ENCODE measurements at places on chromosomes 7 and 10. TPM values are rescaled to one million over a fixed set of nuclear protein-coding genes. Genes with fewer than 3 reads are reported as not detected.

The DNTT gene
- not detected for total RNA-seq

The NEUROD6 gene
- not detected for total RNA-seq

The CDC14C gene
- not detected for total RNA-seq

The SYT15 gene
- 1.5 TPM for total RNA-seq

The MYL10 gene
- not detected for total RNA-seq

The UPK3BL2 gene
- 15.7 TPM for total RNA-seq

The HOXA6 gene
- not detected for total RNA-seq

The XPNPEP1 gene
- 85.1 TPM for total RNA-seq

The MRLN gene
- 0.23 TPM for total RNA-seq

The PDLIM1 gene
- total RNA-seq = 2.9 TPM

The RADIL gene
- 0.26 TPM for total RNA-seq

The GIMAP2 gene
- 24.7 TPM for total RNA-seq

The PITX3 gene
- total RNA-seq = 0.17 TPM

The CFTR gene
- not detected for total RNA-seq

The CHST3 gene
- 0.16 TPM for total RNA-seq

The DNA2 gene
- total RNA-seq = 50.2 TPM

The IDI2 gene
- total RNA-seq = not detected

The FLNC gene
- total RNA-seq = 0.03 TPM

The DKK1 gene
- not detected for total RNA-seq

The AKR1C3 gene
- total RNA-seq = not detected

The NKX1-2 gene
- not detected for total RNA-seq

The PTPRZ1 gene
- total RNA-seq = not detected

GRCh38 chr10:43878386-43878785, 229.7 kb upstream of the ZNF32 start:
- DNase-seq = no peak

DNA sequence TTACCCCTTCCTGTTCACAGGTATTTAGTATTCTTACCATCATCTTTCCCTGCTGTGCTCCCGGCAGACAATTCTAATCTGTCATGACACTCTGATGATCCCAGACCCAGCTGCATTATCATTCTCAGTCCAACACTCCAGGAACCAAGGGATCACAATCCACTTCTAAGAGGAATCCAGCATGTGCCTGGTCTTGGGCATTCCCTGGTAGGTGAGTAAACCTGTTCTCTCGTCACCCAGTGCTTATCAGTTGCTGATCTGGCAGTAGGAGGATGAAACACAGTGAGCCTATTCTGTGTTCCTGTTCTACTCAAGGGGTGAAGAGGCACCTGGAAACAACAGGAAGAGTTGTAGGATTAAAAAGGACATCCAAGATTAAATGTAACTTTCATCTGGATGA, 1.3 kb upstream of the DMBT1 start:
- no peak for DNase-seq

DNA sequence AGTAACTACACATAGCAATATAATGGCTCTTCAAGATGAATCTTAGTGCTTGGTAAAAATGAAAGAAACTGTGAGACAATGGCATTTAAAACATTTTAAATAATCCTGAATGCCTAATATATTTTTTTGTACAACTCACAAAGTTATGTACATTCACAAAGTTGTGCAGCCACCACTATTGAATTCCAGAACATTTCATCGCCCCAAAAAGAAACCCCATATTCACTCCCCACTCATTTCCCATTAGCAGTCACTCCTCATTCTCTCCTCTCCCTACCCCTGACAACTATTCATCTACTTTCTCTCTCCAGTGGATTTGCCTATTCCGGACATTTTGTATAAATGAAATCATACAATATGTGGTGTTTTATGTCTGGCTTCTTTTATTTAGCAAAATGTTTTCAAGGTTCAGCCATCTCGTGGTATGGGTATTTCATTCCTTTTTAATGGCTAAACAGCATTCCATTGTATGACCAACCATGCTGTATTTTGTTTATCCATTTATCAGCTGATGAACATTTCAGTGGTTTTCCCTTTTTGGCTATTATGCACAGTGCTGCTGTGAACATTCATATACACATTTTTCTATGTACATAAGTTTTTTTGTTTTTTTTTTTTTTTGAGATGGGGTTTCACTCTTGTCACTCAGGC, 34.7 kb downstream of the ENTPD7 start:
- no peak for DNase-seq

GRCh38 chr10:6995831-6996230, 415.0 kb downstream of the SFMBT2 start:
- no peak for DNase-seq

- peak; percentile 31 for DNase-seq
Measured at GRCh38 chr7:5824297-5824610, 42.8 kb upstream of the RNF216 start.

GRCh38 chr7:106370542-106370941, 85.8 kb upstream of the NAMPT start:
- no peak for DNase-seq

GRCh38 chr7:148915211-148915610, 31.1 kb upstream of the EZH2 start:
- DNase-seq = no peak

- DNase-seq = no peak
Measured at GRCh38 chr7:45236666-45237065, 79.1 kb downstream of the RAMP3 start.

GRCh38 chr7:17368856-17369524, 70.5 kb downstream of the AHR start:
- no peak for DNase-seq

DNA sequence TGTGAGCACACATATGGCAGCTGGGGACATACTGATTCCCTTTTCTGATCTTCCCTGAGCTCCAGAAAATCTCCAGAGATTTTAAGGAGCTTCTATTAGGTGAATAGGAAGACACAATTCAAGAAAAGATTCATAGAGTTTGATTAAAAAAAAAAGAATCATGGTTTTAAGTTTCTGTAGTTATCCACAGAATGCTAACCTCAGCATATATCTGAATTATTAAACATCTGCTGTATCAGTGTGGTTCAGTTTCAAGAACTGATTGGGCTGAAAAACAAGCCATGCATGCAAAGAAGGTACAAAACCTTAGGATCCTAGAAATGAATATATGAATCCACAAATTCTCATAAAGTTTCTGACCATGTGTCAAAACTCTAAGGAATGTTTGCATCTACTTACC, 94.1 kb upstream of the ZNF438 start:
- DNase-seq = no peak

- no peak for DNase-seq
Measured at GRCh38 chr10:47409171-47409865, 25.2 kb upstream of the ZNF488 start.

GRCh38 chr10:29773675-29774091, 138.9 kb upstream of the SVIL start:
- DNase-seq = no peak

- no peak for DNase-seq
Measured at GRCh38 chr10:2173327-2173726, 436.0 kb upstream of the ADARB2 start.

- DNase-seq = no peak
Measured at GRCh38 chr7:46589286-46589685, 668.2 kb upstream of the IGFBP3 start.

DNA sequence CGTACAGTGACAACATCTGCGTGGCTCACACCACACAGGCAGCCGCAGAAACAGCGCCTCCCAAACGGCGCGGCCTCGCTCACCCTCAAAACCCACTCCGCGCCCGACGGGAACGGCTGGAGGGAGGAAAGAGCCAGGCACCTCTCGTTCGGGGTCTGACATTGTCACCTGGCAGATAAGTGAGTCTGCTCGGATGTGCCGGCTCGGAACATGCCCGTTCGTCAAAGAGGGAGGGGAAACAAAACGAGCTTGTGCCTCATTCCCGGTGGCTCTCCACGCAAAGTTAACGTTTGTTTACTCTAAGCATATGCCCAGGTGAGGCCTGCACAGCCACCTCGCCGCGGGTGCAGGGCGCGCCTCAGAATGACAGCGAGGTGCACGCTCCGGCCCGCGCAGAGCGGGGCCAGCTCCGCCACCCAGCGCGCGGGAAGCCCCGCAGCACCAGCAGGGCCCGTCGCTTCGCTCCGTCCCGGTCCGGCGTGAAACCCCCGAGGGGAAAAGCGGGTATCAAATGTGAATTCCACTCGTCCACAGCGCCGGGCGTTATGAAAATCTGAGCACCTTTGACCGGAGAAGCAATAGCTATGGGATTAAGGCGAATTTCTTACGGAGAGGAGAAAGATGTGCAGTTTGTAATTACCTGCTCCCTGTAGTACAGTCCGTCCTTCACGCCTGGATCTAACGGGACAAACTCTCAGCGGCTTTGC, 13.1 kb downstream of the CNPY1 start:
- no peak for DNase-seq

GRCh38 chr7:45873355-45873754, 473 bp upstream of the CCDC201 start:
- DNase-seq = no peak

DNA sequence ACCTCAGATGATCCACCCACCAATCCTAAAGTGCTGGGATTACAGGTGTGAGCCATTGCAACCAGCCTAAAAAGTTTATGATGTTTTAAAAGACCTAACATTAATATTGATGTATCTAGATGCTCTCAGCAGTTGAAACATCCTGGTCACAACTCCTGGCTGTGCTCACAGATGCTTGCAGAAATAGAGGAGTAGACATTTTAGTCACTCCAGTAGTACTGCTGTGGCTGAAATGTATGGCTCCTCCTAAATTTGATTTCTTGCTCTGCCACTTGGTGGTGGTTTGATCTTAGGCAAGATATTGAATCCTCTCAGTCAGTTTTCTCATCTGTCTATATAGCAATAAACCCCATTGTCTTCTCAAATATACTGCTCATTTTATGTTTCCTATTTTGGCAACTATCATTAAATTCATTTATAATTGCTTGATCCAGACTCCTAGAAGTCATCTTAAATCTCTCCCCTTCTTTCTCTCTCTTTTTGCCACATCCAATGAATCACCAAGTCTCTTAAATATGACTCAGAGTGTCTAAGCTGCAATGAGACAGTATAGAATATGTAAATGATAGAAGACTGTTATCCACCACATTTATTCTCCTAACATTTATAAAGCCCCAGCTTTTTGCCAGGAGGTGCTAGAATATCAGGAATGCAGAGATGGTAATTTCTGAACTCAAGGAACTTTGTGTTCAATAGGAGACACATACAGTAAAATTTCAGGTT, 78.1 kb upstream of the NRBF2 start:
- no peak for DNase-seq

GRCh38 chr7:14717816-14718215, 184.7 kb downstream of the DGKB start:
- no peak for DNase-seq

- no peak for DNase-seq
Measured at GRCh38 chr10:59008452-59008851, 168.0 kb upstream of the PHYHIPL start.

GRCh38 chr7:81045491-81046030, 126.7 kb upstream of the SEMA3C start:
- no peak for DNase-seq

GRCh38 chr10:19983880-19984565, 167.8 kb downstream of the PLXDC2 start:
- DNase-seq = no peak

DNA sequence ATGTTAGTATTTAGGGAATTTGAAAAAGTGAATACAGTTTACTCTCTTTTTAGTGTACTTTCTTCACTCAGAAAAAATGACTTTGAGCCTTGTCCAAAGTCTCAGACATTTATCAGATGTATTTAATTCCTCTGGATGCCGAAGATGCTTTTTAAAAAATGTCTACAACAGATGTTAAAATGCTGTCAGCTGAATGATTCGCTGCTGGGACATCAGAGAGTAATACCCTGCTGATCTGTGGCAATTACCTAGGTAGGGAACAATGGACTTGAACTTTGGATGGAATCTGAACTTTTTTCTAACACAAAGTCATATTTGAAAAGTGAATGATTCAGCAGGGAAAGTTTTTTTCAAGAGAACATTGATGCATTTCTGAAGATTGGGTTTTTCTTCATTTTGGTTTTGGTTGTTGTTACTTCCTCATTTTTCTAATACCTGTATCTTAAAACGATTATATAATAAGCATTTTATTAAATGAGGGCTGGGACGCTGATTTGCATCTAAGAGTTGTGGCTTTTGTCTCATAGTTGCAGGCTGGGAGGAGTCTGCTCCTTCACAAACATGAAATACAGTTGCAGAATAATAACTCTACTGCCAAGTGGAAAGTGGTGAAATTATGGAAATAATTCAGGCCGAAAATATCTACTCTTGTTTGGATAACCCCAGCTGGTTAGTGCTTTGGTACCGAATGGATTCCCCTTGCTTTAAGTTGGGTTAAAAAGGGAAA, 98.0 kb downstream of the SPAG6 start:
- no peak for DNase-seq

DNA sequence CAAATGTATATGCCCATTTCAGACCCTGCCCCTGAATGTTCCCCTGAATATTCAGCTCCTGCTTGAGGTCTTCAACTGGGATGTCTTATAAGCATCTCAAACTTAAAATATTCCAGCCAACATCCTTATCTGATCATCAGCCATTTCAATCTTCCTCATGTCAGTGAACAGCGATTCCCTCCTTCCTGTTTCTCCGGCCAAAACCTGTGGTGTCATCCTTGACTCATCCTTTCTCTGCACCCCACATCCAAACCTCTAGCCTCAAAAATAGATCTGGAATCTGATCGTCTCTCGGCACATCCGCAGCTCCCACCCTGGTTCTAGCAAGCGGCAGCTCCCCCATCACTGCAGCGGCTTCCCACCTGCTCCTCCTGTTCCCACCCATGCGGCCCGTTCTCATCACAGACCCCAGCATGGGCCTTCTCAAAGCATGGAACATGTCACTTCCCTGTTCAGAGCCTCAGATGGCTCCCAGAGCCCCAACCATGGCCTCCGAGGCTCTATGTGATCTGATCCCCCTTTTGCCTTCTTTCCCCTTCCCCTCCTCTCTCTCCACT, 165.7 kb downstream of the HECW1 start:
- DNase-seq = no peak

DNA sequence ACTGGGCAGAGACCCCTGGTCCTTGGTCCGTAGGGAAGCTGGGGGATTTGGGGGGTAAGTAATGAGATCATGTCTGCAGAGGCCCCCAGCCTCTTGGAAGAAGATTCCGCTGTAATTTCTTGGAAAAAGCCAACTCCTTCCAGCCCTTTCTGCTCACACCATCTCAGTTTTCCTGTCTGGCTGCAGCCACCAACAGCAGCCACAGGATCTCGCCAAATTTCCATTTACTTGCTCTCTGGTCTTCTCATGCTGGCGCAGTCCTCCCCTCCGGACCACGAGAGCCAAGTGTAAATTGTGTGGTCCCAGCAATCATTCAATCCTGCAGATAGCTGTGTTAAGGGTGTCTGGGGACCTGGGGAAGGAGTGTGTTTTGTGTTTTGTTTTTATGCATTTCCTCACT, 49.6 kb downstream of the ASB13 start:
- no peak for DNase-seq

GRCh38 chr7:1065585-1066241, 21.4 kb downstream of the GPR146 start:
- DNase-seq = peak; percentile 74

DNA sequence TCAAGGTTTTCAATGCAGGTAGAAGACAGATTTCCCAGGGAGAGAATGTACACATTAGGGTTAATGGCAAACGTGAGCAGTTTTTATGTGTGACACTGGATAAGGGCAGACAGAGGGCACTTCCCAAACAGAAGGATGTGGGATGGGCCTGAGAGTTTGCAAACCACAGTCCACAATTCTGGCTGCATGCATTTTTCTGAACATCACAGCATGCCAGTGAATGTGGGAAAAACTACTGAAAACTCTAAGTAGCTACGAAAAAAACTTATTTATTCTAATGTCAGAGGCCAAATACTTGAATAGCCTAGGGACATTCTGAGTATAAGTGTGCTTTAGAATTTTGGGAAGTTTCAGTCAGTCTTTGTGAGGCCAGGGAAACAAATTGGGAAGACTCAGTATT, 145.9 kb downstream of the NRCAM start:
- DNase-seq = no peak

GRCh38 chr10:114706458-114707055, 48.5 kb upstream of the ABLIM1 start:
- no peak for DNase-seq

Measured in activated T-helper 1 cell treated with anti-CD3 and anti-CD28 coated beads, Interleukin-12 subunit alpha, Interleukin-12 subunit beta, Interleukin-2, Interleukin-4 antibody, amounts not matched to agents 30 ng/mL and 10 ng/mL and 1 ng/mL, durations not matched to agents 14 hours and 24 hours and 36 hours (primary cell).